ENCODE measurements at places on chromosomes 12 and 14. TPM values are rescaled to one million over a fixed set of nuclear protein-coding genes. Genes with fewer than 3 reads are reported as not detected.

DNA sequence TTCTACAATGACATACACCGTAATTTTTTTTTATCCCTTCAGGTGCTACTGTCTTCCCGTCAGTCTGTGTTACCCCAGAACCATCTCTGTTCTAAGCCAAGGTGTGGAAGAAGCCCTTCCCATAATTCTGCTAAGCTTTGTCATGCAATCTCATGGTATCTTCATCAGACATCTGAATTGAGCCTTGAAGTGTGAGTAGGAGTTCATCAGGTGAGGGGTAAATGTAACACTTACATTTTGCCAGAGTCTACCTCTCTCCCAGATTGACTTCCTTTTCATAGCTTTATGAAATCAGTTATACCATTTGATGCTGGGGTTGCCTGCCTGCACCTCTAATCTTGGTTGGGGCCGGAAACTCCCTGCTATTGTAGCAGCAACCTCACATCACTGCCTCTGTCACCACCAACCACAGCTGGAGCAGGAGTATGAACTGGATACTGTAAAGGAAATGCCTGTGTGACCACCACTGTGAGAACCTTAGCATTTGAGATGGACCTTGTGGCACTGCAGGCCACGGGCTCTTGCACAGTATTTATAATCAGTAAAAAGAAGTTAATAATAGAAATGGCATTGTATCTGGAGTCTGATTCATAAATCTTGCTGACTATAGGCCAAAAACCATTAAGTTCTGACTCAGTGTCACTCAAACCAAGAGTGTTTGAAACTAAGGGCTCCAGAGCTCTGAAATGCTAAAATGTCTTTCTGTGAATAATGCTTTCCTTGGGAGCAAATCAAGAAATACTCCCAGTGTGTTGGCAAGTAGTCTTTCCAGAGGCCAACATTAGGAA, 58.7 kb upstream of the STK38L start:
- H3K36me3 ChIP-seq, result no peaks in the 10 kb centered on the region
- no peak overlapping the region for H3K4me3 ChIP-seq
- H3K27ac ChIP-seq, result no peak overlapping the region
- peaks cover 2% of the 10 kb centered on the region for H3K4me1 ChIP-seq
- no peaks in the 10 kb centered on the region for H3K27me3 ChIP-seq

GRCh38 chr12:127235761-127236160, 1031.2 kb upstream of the TMEM132C start:
- no peaks in the 10 kb centered on the region for H3K4me1 ChIP-seq
- H3K27me3 ChIP-seq, result no peaks in the 10 kb centered on the region
- no peak for DNase-seq
- H3K4me3 ChIP-seq, result no peak overlapping the region
- no peak overlapping the region for H3K27ac ChIP-seq

Gene SERPINA9
- not detected for total RNA-seq

Gene FITM1
- total RNA-seq, result 1.9 TPM

DNA sequence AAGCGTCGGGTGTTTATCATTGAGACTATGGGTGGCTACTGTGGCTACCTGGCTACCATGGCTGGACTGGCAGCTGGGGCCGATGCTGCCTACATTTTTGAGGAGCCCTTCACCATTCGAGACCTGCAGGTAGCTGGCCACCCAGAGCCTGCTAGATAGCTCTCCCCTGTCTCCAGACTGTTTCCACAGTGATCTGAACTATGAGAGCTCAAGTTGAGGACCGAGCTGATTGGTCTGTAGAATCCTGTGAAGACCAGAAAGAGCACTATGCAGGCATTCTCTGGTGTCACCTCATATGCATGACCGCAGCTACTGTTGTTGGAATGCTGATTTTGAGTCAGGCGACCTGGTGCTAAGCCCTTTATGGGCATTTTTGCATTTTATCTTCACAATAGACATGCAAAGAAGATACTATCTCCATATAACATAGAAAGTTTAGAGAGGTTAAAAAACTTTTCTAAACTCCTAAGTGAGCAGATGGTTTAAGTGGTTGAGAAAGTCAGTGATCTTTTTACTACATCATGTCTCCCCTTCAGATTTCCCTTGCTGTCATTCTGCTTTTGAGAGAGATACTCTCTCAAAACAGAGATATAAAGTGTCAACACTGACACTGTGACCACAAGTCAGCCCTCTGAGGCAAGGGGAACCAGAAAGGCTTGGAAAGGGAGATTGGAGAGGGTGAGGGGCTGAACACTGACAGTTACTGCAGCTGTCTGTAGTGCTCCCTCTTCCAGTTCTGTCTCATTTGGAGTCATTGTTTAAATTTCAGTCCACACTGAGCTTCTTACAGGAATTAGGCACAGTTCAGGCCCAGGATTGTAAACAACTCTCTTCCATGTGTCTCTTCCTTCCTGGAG, 14.3 kb downstream of the ASB8 start:
- H3K4me3 ChIP-seq, result no peak overlapping the region
- peaks cover 16% of the 10 kb centered on the region for H3K36me3 ChIP-seq
- no peak overlapping the region for H3K27ac ChIP-seq
- no peaks in the 10 kb centered on the region for H3K27me3 ChIP-seq

GRCh38 chr14:102537981-102538601, 28.5 kb upstream of the ANKRD9 start:
- no peaks in the 10 kb centered on the region for H3K36me3 ChIP-seq
- no peaks in the 10 kb centered on the region for H3K4me1 ChIP-seq
- no peak overlapping the region for H3K27ac ChIP-seq
- no peak for DNase-seq

GRCh38 chr12:51390891-51391282, 319 bp downstream of the GALNT6 start:
- no peaks in the 10 kb centered on the region for H3K36me3 ChIP-seq
- peak overlapping the region; percentile 78 for H3K27ac ChIP-seq
- no peak for DNase-seq
- H3K27me3 ChIP-seq, result peaks cover 71% of the 10 kb centered on the region

GRCh38 chr12:14314801-14315200, 50.7 kb upstream of the ATF7IP start:
- DNase-seq, result no peak
- H3K4me1 ChIP-seq, result no peaks in the 10 kb centered on the region
- no peak overlapping the region for H3K4me3 ChIP-seq

Gene UNC119B
- 66.6 TPM for total RNA-seq

DNA sequence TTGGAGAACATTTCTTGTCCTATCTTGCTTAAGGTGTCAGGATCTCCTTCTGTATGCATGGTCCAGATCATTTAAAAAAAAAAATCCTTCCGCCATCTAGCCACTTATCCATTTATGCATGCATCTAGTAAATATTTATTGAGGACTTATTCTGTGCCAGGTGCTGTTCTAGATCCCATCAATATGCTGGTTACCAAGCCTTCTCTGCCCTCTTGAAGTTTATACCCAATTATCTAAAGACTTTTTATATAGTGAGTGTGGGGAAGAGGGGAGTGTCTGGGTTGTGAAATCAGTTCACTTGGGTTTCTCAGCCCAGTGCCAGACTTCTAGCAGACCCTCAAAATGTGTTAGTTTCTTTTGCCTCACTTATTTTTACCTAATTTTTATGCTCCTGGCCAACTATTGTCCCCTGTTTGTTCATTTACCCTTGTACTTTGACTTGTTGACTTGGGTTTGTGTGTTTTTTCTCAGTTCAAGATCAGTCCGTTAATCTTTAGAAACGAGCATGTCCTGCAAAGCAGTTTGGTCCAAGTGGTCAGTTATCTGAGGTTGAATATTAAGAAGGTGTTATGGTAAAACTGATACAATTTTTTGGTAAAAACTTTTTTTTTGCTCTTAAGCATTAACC, 488.9 kb downstream of the PCNX1 start:
- H3K36me3 ChIP-seq, result peaks cover 1% of the 10 kb centered on the region
- DNase-seq, result no peak
- H3K27me3 ChIP-seq, result no peaks in the 10 kb centered on the region
- H3K4me3 ChIP-seq, result peak overlapping the region; percentile 12

- H3K27me3 ChIP-seq, result peaks cover 10% of the 10 kb centered on the region
- H3K36me3 ChIP-seq, result no peaks in the 10 kb centered on the region
- H3K27ac ChIP-seq, result no peak overlapping the region
- H3K4me1 ChIP-seq, result peaks cover 6% of the 10 kb centered on the region
Observed at GRCh38 chr14:87754520-87755223, 238.3 kb downstream of the GALC start.

DNA sequence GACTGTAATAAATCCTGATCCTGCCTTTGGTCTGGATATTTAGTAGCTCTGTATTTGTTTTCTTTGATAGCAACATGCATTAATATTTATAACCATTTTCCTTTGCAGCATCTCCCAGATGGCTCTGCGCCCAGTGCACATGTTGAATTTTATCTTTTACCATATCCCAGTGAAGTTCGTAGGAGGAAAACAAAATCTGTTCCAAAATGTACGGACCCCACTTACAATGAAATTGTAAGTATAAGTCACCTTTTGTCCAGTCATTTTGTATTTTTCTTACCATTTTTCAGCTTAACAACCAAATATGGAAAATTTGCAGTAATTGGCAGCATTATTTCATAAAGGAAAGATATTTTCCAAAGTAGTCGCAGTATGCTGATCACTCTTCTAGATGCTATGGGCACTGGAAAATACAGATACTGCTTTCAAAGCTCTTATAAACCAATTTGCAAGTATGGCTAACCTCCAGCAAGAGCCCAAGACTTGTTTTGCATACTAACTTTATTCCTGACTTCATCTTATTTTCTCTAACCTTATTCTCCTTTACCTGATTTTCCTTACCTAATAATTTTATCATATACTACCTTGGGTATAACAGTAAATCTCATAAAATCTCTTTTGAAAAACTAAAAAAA, 97.4 kb downstream of the PLCZ1 start:
- DNase-seq, result no peak
- peaks cover 4% of the 10 kb centered on the region for H3K36me3 ChIP-seq
- H3K27me3 ChIP-seq, result no peaks in the 10 kb centered on the region
- H3K4me3 ChIP-seq, result no peak overlapping the region
- no peaks in the 10 kb centered on the region for H3K4me1 ChIP-seq
- no peak overlapping the region for H3K27ac ChIP-seq

DNA sequence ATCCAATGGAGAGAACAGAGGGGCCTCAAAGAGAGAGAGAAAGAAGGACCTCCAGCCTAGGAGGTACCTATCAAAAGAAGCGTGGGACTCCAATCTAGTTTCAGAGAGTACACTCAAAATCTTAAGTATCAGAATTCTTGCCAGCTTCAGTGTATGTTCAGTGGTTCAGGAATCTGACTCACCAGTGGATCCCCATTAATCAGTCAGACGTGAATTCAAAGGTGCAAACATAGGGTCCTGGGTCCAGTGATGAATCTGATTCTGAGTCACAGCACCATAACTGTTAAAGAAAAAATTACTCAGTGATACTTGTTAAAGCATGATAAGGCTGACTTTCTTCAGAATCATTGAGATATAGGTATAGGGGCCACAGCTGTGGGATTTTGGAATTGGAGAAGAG, 33.2 kb downstream of the ETNK1 start:
- no peak overlapping the region for H3K4me3 ChIP-seq
- H3K4me1 ChIP-seq, result peaks cover 25% of the 10 kb centered on the region
- H3K36me3 ChIP-seq, result peaks cover 33% of the 10 kb centered on the region
- H3K27ac ChIP-seq, result peak overlapping the region; percentile 62
- H3K27me3 ChIP-seq, result no peaks in the 10 kb centered on the region

- H3K4me1 ChIP-seq, result peaks cover 11% of the 10 kb centered on the region
- no peak overlapping the region for H3K27ac ChIP-seq
- no peaks in the 10 kb centered on the region for H3K36me3 ChIP-seq
Observed at GRCh38 chr14:88748288-88748687, 44.5 kb downstream of the EML5 start.

Gene OR8S1
- not detected for total RNA-seq

DNA sequence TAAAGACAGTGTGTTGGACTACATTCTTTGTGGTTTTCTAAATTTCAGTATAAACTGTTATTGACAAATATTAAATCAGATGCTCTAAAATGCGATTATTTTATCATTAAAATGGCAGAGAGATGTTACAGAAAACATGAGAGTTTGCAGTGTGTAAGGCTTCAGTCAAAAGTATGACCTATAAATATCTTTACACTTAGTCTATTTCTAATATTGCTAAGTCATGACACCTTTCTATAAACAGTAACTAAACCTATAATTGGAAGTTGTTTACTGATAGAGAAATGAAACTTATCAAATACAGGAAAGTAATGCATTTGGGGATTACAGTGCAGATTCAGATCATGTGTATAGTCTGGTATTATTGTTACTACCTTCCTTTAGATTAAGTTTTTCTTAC, 68.9 kb upstream of the YARS2 start:
- DNase-seq, result no peak
- no peak overlapping the region for H3K27ac ChIP-seq
- H3K27me3 ChIP-seq, result no peaks in the 10 kb centered on the region
- peaks cover 24% of the 10 kb centered on the region for H3K36me3 ChIP-seq

DNA sequence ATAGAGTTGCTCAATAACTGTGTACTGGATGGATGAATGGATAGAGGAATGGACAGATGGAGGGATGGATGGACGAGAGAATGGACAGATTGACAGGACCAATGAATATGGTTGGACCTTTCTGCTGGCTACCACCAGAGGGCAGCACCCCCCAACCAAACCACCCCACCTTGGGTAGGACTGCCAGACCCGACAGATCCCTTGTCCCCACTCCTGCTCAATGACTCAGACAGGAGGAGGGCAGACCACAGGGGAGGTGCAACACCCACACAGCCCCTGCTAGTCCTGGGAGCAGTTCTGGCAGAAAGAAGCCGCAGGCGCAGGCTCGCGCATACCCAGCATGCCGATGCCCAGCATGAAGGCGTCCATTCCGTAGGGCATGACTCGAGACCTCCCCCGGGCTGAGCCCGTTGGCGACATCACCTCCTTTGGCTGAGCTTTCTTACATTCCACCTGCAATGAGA, 12.4 kb downstream of the MSI1 start:
- H3K27me3 ChIP-seq, result no peaks in the 10 kb centered on the region
- peaks cover 36% of the 10 kb centered on the region for H3K36me3 ChIP-seq
- H3K27ac ChIP-seq, result peak overlapping the region; percentile 46
- H3K4me1 ChIP-seq, result peaks cover 11% of the 10 kb centered on the region

Gene TIMM9
- total RNA-seq, result 37.9 TPM

Gene CCDC85C
- 44.9 TPM for total RNA-seq

Gene CCDC175
- 0.20 TPM for total RNA-seq

Gene LRTM2
- total RNA-seq, result 0.48 TPM

DNA sequence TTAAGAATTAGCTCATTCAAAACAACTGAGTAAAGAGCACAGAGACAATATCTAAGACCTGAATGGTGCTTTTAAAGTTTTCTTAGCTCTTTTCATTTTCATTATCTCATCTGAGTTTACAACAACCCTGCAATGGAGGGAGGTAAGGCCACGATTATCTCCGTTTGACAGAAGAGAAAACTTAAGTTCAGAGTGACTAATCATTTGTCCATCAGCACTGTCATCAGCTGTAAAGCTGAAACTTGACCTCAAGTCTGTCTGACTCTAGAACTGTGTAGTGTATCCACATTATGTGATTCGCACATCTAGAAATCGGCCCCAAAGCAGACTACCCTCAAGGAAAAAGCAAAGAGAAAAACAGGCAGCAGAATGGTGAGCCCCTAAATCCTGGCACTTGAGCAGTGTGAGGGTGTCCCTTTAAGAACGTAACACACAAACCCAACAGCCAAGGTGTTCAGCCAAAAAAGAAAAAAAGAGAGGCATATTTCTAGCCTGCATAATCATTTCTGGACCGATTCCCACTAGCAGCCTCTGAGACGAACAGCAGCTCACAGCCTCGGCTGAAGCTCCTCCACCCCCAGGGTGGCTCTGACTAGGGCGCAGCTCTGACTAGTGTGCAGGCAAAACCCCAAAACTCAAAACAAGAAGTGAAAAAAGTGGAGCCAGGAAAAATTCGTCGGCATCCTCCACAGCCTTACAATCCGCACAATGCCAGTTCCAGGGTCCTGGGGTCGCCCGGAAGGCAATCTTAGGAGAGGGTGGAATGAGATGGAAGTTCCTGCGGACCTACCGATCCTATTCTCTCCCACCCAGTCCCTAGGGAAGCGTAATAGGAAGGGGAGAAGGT, 1.6 kb downstream of the STXBP6 start:
- peak overlapping the region; percentile 77 for H3K4me3 ChIP-seq
- no peak for DNase-seq
- no peaks in the 10 kb centered on the region for H3K36me3 ChIP-seq
- peaks cover 65% of the 10 kb centered on the region for H3K27me3 ChIP-seq

Gene PALS1
- 30.1 TPM for total RNA-seq

Gene SLC5A8
- total RNA-seq, result 0.12 TPM

All from progenitor cell of endocrine pancreas (in vitro differentiated cells).